ENCODE measurements at places on chromosomes 11 and 22.

DNA sequence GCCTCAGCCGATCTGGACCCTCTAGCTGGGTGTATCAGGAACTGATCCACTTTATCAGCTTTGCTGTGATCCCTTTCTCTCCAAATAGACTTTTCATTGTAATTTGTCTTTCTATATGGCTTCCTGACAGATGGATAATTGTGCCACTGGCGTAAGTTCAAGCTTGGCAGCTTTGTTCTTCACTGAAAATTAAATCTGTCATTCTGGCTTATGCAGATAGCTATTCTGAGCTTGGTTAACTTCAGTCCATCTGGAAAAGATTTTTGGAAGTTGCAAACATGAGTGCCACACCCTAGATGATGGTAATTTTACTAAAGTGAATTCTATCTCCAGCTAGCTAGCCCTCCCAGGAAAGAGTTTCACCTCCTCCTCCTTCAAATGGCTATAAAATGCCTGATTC lies 8.1 kb downstream of the OR5A2 start:
- DNase-seq: no peak

- no peak for DNase-seq
Measured at GRCh38 chr11:125036933-125037332, 26.2 kb upstream of the SLC37A2 start.

GRCh38 chr22:28051787-28052356 lies 132.8 kb upstream of the PITPNB start:
- DNase-seq: peak; percentile 15

GRCh38 chr11:17686231-17686980 lies 33.0 kb upstream of the MYOD1 start:
- DNase-seq: no peak

DNA sequence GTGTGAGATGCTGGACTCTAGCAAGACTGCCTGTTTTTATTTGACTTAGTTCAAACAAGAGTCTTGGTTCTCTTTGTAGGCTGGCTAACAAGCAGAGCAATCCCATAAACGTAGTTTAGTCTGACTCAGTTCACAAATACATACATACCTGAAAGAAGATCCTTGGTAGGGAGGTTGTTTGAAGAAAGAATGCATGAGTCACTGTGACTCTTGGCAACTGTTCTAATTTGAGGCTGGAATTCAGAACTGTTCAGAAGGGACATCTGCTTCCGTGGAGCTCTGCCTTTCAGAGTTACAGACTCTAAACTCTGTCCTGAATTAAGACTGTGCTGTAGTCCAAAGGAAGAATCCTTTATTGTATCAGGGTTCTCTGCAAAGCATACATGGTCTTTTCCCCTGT lies 32.2 kb downstream of the C2CD3 start:
- no peak for DNase-seq

DNA sequence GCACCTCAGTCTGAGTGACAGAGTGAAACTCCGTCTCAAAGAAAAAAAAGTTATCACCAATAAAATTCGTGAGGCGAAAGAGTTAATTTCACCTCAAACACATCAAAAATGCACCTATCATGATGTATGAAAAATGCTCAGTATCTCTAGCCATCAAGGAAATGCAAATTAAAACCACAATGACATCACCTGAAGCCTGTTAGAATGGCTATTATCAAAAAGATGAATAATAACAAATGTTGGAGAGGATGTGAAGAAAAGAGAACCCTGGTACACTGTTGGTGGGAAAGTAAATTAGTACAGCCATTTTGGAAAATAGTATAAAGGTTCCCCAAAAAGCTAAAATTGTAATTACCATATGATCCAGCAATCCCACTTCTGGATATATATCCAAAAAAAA lies 23.6 kb downstream of the CHEK2 start:
- no peak for DNase-seq

DNA sequence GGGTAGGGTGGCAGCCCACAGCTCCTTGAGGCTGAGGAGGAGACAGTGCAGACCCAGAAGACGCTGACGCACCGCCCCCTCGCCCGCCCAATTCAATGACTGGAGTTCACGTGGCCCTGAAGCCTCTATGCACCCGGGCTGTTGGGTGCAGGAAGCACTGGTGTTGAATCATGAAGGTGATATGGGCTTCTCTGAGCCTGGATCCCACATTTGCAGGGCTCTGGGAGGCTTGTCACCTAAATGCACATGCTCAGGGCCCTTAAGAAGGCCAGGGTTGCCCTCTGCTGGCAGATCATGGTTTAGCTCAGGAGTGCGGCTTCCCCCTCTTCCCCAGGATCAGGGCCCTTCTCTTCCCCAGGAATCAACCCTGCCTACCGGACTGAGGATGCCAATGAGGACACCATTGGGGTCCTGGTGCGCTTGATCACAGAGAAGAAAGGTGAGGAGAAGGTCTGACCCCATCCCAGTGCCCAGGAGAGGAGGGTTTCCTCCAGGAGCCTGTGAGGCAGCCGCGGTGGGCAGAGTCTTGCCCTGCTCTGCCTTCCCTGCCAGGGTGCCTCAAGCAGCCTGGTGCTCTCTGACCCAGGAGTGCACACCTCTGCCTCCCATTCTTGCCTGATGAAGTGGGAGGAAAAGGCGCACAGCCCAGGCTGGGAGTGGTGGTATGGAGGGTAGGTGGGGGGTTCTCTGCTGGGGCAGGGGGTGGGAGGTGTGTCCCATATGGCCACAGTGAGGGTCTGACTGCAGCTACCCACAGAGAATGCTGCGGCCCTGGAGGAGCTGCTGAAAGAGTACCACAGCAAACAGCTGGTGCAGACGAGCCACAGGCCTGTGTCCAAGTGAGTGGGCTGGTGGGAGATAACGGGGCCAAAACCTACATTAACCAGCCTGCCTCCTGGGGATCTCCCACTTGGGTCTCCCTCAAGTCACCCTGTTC lies 17.5 kb downstream of the RELT start:
- DNase-seq: peak; percentile 36

DNA sequence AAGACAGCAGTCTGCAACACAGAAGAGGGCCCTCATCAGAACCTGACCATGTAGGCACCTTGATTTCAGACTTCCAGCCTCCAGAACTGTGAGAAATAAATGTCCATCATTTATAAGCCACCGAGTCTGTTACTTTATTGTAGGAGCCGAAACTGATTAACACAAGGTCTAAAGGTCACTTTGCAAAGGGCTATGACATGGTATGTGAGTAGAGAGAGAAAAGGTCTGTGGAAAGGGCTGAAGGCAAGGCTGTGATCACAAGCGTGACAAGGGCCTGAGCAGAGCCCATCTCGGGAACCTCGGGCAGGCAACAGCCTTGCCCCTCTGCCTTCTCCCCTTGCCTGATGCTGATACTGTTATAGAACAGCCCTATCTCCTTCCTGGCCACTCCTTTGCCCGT lies 73.4 kb upstream of the TEAD1 start:
- DNase-seq: no peak

GRCh38 chr11:75996523-75997442 lies 181.8 kb downstream of the UVRAG start:
- no peak for DNase-seq

- DNase-seq: no peak
Measured at GRCh38 chr11:67371189-67371910, 2.0 kb downstream of the CLCF1 start.

- no peak for DNase-seq
Measured at GRCh38 chr22:47029244-47030074, 267.0 kb downstream of the TBC1D22A start.

GRCh38 chr11:74735365-74735928 lies 4.2 kb upstream of the CHRDL2 start:
- no peak for DNase-seq

DNA sequence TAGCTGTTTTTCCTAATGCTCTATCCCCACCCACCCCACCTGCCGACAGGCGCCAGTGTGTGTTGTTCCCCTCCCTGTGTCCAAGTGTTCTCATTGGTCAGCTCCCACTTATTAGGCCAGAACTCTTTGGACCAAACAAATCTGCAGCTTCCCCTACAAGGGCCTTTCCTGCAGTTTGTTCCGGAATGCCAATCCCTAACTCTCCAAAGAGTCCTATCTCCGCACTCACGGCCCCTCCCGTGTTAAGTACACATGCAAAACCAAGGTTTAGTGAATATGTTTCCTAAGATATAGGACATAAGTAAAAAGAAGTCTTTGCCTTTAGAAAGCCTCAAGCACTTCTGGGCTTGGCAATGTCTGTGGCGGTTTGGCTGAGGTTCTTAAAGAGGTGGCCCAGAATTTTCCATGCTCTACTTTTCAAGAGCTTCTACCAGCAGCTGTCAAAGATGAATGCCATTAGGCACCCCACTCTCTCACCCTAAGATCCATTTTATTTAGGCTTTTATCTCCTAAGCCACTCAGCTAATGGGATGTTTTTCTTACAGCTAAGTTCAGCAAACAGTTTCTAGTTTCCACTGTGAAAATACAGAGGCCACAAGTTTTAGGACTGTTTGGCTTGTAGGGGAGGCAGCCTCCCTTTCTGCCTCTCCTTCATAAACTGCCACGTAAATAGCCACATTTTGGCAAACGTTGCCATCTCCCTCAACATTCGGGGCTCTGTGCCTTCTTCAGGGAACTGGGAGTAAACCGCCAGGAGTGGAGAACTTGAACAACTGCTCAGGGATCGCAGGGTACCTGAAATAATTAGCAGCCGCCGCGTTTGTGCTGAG lies 1.6 kb downstream of the CD59 start:
- no peak for DNase-seq

GRCh38 chr11:73889019-73889418 lies 12.2 kb downstream of the PAAF1 start:
- DNase-seq: no peak

- no peak for DNase-seq
Measured at GRCh38 chr11:73532310-73532709, 65.6 kb downstream of the FAM168A start.

GRCh38 chr11:45771566-45772448 lies 33.1 kb upstream of the SLC35C1 start:
- peak; percentile 79 for DNase-seq

DNA sequence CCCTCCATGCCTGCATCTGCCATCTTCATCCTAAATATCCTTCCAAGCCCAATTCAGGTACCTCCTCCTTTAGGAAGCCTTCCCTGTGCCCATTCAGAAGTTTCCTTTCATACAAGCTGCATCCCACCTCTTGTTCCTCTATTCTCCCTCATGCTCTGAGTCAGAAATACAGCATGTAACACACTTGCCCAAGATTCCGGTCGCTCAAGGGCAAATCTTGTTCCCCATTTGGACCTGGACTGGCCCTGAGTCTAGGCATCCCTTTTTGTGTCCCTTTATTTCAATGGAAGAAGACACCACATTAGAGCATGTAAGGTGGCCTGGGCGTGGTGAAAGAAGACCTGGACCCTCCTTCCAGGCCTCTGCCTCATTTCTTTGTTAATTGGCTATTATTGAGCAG lies 38.5 kb downstream of the RTL6 start:
- no peak for DNase-seq

DNA sequence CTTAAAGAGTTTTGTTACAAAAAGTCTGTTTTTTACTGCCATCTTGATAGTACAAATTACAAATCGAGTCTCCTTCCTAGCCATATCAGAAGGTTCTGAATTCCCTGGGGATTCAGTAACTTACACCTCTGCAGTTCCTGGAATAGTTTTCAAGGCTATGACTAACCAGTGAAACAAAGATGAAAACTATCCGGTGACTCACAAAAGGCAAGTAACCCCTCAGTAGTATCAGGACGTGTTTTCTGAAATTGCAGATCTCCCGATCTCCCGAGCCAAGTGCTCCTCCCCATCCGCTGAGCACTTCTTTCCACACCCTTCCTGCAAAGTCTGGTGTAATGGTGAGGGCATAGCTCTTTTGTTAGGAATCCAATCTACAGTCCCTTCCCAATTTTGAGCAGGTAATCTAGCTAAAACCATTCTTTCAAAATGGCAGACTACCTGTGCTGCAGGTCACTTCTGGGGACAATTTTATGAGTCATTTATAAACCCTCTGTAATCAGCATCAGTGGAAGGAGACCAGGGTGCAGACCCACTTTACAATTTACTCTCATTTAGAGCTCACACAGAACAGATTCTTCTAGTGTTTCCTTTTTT lies 7.7 kb downstream of the E2F8 start:
- DNase-seq: no peak

DNA sequence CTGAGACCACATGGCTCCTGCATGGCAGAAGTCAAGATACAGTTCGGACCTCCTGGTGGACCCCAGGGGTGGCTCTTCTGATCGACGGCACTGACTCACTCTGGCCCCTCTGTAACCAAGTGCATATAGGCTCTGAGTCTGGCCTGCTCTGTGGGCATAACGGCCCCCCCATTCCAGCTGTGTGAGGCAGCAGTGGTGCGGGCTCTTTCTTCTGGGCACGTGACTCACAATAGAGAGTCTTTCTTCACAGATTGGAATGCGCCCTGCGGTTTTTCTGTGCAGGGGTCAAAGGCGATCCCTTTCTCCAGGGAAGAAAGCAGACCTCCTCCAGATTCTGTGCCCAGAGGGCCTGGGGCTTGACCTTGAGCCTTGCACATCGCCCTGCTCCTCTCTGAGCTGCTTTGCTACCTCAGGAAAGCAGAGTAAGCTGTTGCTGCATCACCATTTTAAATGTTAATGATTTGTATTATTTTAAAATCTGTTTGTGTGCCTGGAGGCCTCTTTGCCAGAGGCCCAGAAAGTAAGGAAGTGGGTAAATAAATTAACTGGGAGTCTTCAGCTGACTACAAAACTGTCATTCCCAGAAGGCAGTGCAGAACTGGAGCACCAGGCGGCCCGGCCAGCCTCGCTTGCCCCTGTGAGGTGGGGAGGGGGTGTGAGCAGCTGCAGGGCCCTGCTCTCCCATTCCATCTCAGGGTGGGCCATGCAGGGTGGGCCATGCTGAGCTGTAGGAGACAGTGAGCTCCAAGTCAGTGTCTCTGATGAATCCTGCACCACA lies 199.0 kb downstream of the GRIK4 start:
- DNase-seq: no peak

GRCh38 chr11:47857485-47857884 lies 9.3 kb upstream of the NUP160 start:
- DNase-seq: no peak

DNA sequence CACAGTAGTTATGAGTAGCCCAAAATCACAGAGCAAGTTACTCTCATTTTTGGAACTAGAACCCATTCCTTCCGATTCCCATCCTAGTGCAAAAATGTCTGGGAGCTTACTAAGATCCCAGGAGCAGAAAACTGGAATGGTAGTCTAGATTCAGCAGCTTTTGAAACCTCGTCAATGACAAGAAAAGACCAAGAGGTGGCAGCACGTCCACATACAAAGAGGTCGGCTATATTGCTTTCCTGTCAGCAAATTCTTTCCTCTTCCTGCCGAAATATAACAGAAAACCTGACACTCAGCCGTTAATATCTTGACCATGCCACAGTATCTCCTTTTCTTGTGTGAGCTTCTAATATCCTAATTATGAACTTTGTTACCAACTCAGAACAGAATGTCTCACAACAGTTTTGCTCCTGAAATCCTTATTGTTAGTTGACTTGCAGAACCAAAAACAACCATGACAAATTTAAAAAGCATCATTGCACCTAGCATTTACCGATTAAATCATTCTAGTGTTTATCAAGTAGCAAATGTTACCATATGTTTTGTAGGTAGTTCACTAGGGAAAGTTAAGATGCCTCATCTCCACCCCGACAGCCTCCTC lies 92.8 kb upstream of the OR9G4 start:
- DNase-seq: peak; percentile 7

- DNase-seq: no peak
Measured at GRCh38 chr22:37502342-37503182, 16.4 kb upstream of the MFNG start.

- DNase-seq: no peak
Measured at GRCh38 chr11:65782816-65783228, 2.0 kb upstream of the AP5B1 start.

Data from stimulated activated CD4-positive, alpha-beta T cell treated with anti-CD3 and anti-CD28 coated beads, Interleukin-12 subunit alpha, Interleukin-12 subunit beta, amount 100 ng/mL, for 48 hours (primary cell).